H54 (cell line): ENCODE measurements at places on chromosomes 5 and 9.

DNA sequence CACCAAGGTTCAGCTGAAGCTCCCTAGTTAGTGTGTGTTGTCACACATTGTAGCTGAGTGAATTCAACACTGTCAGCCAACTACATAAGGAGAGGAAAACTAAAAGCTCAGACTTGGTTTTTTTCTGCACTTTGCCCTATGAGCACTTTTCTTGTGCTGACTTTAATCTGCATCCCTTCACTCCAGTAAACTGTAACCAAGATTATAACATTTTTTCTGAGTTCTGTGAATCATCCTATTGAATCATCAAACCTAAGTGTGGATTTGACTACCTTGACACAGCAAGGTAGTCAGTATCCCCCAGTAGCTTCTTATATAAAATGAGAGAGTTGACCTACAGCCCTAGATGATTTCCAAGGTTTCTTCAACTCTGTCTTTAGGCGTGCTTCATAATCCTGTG, 325.0 kb downstream of the AGTPBP1 start:
- DNase-seq: no peak

DNA sequence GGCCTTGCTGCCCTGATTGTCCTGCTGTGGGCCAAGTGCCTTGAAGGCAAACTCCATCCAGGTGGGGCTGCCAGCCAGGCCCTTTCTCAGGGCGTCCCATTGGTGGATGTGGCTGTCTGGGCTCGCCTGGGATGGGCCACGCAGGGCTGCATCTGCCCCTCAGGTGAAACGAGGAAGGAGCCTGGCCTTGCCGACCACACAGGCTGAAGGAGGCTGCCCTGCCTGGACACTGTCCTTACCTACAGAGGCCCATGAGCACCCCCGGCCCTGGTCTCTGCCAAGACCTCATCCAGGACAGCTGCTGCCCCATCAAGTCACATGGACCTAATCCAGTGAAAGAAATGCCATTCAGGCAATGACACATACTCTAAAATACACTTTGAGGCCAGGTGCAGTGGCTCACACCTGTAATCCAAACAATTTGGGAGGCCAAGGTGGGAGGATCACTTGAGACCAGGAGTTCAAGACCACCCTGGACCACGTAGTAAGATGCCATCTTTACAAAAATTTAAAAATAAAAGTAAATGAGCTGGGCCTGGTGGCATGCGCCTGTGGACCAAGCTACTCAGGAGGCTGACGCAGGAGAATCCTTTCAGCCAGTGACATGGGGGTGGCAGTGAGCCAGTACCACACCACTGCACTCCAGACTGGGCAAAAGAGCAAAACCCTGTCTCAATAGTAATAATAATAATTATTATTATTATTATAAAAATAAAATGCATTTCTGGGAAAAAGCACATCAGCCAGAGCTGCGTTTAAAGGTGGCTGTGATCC, 33.9 kb downstream of the PNPLA7 start:
- DNase-seq: no peak

GRCh38 chr5:127094161-127094814, 21.0 kb upstream of the C5orf63 start:
- no peak for DNase-seq

DNA sequence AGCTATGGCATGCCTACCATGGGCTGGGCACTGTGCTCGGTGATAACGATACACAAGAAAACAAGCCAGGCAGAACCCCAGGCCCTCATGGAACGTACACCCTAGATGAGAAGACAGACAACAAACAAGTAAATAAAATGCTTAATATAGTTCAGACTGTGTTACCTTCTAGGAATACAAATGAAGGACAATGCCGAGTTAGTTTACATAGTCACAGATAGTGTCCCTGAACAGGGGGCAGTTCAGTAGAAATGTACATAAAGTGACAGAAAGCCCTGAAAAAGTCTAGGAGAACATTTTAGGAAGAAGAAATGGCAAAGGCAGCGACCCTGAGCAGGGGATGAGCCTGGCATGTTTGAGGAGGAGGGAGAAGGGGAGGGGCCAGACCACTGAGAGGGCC, 21.7 kb downstream of the SLC22A5 start:
- no peak for DNase-seq

DNA sequence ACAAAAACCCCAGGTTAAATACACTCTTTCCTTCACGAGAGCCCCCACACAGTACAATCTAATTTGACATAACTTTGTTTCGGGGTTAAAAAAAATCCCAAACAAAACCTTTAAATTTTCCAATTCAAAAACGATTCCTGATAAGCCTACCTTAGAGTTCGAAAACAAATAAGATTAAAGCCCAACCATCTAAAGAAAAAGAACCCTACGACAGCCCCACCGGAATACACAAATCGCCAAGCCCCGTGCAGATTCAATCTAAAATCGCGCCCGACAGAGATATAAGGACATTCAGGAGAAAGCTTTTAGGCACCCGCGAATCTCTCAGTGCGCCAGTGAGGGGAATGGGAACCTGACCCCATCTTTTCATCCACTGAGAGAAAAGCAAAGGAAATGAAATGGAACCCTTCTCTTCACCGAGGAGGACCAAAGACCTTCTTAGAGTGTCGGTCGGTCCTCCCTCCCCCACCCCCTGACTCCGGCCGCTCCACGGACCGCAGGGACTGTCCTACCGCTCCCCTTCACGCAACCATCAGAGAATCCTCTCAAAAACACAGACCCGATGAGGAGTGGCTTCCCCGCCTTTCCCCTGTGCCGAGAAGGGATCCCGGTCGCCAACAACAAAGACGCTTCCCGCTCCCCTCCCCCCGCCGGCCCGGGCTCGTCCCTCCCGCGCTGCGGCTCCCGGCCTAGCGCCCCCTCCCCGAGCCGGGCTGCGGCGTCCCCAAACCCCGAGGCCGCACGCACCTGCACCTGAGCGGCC, 925 bp downstream of the ABHD17B start:
- DNase-seq: peak; percentile 33
